Colonic mucosa (tissue), 4 donors: ENCODE measurements at places on chromosomes 12 and 14.

GRCh38 chr12:75488553-75488952, 8.0 kb downstream of the GLIPR1 start:
- H3K36me3 ChIP-seq: no peaks in the 10 kb centered on the region
- no peak overlapping the region for H3K4me3 ChIP-seq
- H3K27me3 ChIP-seq: no peaks in the 10 kb centered on the region
- H3K27ac ChIP-seq: no peak overlapping the region
- DNase-seq: peak; percentile 23

GRCh38 chr12:121849665-121850064, 9.0 kb downstream of the HPD start:
- no peak overlapping the region for H3K27ac ChIP-seq
- no peak overlapping the region for H3K4me3 ChIP-seq
- no peaks in the 10 kb centered on the region for H3K36me3 ChIP-seq

DNA sequence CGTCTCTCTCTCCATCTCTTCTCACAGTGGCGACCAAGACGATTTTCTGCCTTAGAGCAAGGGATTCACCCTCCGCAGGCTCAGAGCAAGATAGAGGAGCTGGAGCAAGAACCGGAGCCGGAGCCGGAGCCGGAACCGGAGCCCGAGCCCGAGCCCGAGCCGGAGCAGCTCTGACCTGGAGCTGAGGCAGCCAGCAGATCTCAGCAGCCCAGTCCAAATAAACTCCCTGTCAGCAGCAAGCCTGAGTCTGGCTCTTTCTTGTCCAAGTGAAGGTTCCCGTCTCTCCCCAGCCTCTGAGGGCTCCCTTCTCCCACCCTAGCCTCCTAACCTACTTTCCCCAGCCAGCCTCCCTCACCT, 5.9 kb downstream of the LAG3 start:
- no peaks in the 10 kb centered on the region for H3K4me1 ChIP-seq
- H3K4me3 ChIP-seq: peak overlapping the region; percentile 37
- H3K27ac ChIP-seq: peak overlapping the region; percentile 13
- H3K36me3 ChIP-seq: no peaks in the 10 kb centered on the region
- DNase-seq: peak; percentile 38

GRCh38 chr12:113142173-113142885, 6.8 kb upstream of the RASAL1 start:
- H3K27me3 ChIP-seq: no peaks in the 10 kb centered on the region
- peak overlapping the region; percentile 53 for H3K27ac ChIP-seq
- DNase-seq: peak; percentile 70
- no peaks in the 10 kb centered on the region for H3K36me3 ChIP-seq
- H3K4me1 ChIP-seq: no peaks in the 10 kb centered on the region
- no peak overlapping the region for H3K4me3 ChIP-seq

DNA sequence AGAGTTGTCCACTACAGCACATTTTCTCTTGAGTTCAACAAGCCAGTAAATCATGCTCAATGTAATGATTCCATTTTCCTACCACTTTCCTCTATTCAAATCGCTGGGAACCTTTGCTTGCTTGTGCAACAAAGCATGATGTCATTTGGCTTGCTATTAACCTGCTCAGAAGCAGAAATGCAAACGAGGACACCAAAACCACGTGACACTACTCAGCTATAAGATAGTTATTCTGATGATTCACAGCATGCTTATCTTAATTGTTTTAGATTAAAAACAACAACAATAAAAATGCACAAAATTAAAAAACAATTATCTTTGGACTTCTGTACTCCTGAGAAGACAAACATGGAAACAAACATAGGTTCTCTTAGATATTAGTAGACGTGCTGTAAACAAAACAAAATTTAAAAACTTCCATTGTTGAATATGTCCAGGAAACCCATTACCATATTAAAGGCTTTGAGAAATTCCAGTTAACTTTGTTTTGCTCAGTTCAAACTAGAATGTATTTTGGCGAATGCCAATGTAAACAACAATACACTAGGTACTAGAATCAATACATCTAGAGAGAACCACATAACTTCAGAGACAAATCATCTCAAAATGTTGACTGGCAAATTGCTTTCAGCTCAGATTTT, 77.5 kb upstream of the KRAS start:
- H3K27me3 ChIP-seq: no peaks in the 10 kb centered on the region
- H3K36me3 ChIP-seq: no peaks in the 10 kb centered on the region
- no peaks in the 10 kb centered on the region for H3K4me1 ChIP-seq
- DNase-seq: peak; percentile 23

DNA sequence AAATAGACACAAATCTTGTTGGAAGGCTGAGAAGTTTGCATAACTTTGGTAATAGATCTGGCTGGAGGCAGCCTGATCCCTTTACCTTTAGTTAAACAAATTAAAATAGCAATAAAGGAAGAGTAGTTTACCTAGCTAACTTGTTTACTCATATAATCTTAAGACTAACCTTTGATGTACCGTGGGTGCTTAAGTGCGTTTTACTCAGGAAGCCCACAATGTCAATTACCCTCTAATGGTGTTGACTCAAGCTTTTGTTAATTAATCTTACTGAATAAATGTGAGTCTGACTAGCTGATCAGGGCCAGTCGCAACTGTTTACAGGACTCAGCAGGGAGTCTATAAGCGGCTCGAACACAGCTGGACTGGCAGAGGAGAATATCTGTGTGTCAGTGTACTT, 51.5 kb downstream of the FAR2 start:
- H3K27me3 ChIP-seq: no peaks in the 10 kb centered on the region
- H3K4me3 ChIP-seq: no peak overlapping the region
- DNase-seq: no peak
- peaks cover 3% of the 10 kb centered on the region for H3K4me1 ChIP-seq
- H3K27ac ChIP-seq: no peak overlapping the region
- H3K36me3 ChIP-seq: no peaks in the 10 kb centered on the region

DNA sequence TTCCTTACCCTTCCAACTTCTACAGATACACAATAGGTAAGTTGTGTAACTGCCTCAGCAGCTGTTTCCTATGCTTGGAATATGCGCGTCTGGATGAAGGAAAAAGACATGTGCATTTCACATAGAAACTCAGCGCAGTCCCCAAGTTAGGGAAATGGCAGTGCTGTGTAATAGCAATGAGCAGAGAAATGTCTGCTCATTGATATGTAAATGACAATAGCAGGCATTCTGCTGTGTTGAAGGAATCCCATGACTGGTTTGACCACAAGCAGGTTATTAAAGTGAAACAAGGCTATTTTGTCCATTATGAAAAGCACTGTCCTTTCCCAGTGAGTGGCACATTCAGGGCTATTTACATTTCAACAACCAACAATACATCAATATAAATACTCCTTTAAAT, 106.6 kb downstream of the BTG1 start:
- no peak overlapping the region for H3K4me3 ChIP-seq
- H3K36me3 ChIP-seq: no peaks in the 10 kb centered on the region
- H3K27me3 ChIP-seq: no peaks in the 10 kb centered on the region
- no peak overlapping the region for H3K27ac ChIP-seq

DNA sequence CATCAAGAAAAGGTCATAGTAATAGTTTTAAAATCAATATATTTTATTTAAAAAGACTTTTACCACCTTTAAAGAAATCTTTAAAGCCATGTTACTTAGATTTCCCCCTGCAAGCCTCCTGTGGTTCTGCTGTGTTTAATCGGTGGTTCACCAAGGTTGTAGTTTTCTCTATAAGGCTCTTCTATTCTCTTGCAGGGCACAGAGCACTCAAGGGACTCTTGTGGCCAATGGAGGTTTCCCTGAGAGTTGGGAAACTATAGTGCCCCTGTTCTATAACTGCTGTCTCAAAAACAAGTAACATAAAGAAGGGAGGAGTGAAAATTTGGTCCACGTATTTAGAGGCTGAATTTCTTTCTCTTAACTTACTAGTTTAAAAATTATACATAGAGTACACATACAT, 25.0 kb downstream of the DACT1 start:
- H3K27me3 ChIP-seq: no peaks in the 10 kb centered on the region
- no peak overlapping the region for H3K27ac ChIP-seq
- H3K4me3 ChIP-seq: no peak overlapping the region
- H3K36me3 ChIP-seq: no peaks in the 10 kb centered on the region
- no peaks in the 10 kb centered on the region for H3K4me1 ChIP-seq
- DNase-seq: no peak

DNA sequence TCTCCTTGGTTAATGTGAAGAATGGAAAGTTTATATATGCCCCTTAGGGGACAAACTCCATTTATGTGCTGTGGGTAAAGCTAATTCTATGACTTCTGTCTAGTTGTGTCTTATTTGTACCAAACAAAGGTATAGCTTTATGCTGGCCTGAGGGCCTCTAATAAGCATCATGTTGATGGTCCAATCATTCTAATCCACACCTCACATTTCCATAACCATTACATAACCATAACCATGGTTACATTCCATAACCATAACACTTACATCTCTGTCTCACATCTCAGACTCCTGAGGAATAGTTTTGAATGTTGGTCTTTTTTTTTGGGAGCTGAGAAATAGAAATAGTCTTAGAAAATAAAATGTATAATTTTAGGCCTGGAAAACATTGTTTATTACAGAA, 1097.1 kb downstream of the FLRT2 start:
- no peaks in the 10 kb centered on the region for H3K36me3 ChIP-seq
- DNase-seq: no peak
- no peak overlapping the region for H3K4me3 ChIP-seq
- H3K27ac ChIP-seq: no peak overlapping the region
- H3K27me3 ChIP-seq: no peaks in the 10 kb centered on the region
- no peaks in the 10 kb centered on the region for H3K4me1 ChIP-seq

GRCh38 chr12:124553862-124554428, 13.5 kb downstream of the NCOR2 start:
- no peaks in the 10 kb centered on the region for H3K27me3 ChIP-seq
- DNase-seq: no peak
- H3K4me1 ChIP-seq: peaks cover 10% of the 10 kb centered on the region

GRCh38 chr12:104671409-104672095, 214.8 kb downstream of the CHST11 start:
- peak overlapping the region; percentile 43 for H3K27ac ChIP-seq
- no peaks in the 10 kb centered on the region for H3K27me3 ChIP-seq
- no peak overlapping the region for H3K4me3 ChIP-seq
- DNase-seq: peak; percentile 62
- H3K4me1 ChIP-seq: peaks cover 10% of the 10 kb centered on the region

GRCh38 chr12:94359761-94360160, 99.9 kb downstream of the CEP83 start:
- H3K36me3 ChIP-seq: no peaks in the 10 kb centered on the region
- H3K27me3 ChIP-seq: no peaks in the 10 kb centered on the region
- H3K4me1 ChIP-seq: no peaks in the 10 kb centered on the region
- no peak for DNase-seq

DNA sequence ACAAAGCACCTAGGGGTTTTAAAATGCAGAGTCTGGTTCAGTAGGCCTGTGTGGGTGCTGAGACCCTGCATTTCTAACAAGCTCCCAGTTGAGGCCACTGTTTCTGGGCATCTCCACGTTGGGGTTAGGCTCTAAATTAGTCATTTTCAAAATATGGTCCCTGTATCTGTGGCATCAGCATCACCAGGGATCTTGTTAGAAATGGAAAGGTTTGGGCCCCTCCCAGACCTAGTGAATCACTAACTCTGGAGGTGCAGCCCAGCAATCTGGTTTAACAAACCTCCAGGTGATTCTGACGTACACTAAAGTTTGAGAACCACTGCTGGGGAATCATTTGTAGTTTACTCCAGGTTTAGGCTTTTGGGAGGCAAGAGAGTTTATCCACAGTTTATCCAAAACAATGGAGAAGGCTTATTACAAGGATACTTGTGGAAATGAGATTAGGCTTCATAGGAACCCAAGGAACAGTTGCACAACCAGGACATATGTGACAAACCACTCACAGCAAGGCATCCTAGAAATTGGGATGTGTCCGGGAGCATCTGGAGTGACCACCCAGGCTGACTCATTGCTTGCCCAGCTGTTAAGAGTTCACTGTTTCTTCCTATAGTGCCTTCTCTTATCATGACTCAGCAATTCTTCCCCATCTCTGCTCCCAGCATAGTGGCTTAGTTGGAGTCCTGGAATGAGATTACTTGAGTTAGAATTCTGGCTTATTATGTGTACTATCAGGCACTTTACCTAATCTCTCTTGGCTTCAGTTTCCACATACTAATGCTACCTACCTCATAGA, 71.6 kb upstream of the STXBP6 start:
- H3K4me3 ChIP-seq: no peak overlapping the region
- H3K27ac ChIP-seq: no peak overlapping the region
- no peaks in the 10 kb centered on the region for H3K36me3 ChIP-seq
- H3K4me1 ChIP-seq: no peaks in the 10 kb centered on the region

DNA sequence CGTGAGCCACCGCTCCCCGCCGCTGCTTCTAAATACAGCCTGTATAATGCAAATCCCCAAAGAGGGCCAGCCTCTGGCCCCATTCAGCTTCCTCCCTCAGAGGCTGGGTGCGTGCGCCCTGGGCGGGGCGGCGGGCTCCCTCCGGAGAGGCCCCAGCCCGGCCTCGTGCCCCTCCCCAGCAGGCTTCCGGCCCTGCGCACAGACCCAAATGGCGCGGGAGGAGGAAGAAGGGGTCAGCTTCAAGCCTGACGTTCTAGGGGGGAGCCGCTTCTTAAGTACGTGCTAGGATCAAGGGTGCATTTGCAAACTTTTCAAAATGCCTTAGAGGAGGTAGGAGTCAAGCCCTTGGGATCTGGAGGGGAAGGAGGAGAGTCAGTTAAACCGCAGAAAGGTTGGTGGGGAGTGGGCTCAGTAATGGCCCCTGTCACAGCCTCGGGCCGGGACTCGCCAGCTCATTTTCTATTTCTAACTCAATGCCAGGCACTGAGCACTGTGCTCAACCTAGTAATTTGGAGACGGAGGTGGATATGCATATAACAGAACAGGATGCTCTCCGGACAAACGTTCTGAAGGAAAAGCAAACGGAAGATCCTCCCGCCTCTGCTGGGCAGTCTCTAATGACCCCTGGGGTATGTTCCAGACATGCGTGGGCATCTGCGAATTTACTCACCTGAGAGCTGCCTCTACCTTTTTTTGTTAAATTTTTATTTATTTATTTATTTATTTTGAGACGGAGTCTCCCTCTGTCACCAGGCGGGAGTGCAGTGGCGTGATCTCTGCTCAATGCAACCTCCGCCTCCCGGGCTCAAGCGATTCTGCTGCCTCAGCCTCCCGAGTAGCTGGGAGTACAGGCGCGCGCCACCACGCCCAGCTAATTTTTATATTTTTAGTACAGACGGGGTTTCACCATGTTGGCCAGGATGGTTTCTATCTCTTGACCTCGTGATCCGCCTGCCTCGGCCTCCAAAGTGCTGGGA, 32.3 kb downstream of the NINJ2 start:
- H3K27me3 ChIP-seq: no peaks in the 10 kb centered on the region
- H3K4me3 ChIP-seq: no peak overlapping the region
- DNase-seq: peak; percentile 55
- H3K4me1 ChIP-seq: no peaks in the 10 kb centered on the region
- no peaks in the 10 kb centered on the region for H3K36me3 ChIP-seq
- H3K27ac ChIP-seq: no peak overlapping the region

DNA sequence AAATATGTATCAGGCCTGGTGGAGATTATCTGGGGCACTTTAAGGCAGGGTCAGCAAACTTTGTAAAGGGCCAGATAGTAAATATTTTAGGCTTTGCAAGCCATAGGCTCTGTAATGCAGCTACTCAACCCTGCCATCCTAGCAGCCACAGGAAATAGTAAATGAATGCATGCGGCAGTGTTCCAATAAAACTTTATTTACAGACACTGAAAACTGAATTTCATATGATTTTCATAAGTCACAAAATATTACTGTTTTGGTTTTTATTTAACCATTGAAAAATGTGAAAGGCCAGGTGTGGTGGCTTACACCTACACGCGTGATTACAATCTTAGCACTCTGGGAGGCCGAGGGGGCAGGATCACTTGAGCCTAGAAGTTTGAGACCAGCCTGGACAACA, 3.2 kb upstream of the CAMKK2 start:
- no peaks in the 10 kb centered on the region for H3K27me3 ChIP-seq
- no peak overlapping the region for H3K27ac ChIP-seq
- no peak for DNase-seq
- no peak overlapping the region for H3K4me3 ChIP-seq
- no peaks in the 10 kb centered on the region for H3K36me3 ChIP-seq
- H3K4me1 ChIP-seq: peaks cover 8% of the 10 kb centered on the region
